ENCODE measurements at places on chromosomes 3 and 15.

DNA sequence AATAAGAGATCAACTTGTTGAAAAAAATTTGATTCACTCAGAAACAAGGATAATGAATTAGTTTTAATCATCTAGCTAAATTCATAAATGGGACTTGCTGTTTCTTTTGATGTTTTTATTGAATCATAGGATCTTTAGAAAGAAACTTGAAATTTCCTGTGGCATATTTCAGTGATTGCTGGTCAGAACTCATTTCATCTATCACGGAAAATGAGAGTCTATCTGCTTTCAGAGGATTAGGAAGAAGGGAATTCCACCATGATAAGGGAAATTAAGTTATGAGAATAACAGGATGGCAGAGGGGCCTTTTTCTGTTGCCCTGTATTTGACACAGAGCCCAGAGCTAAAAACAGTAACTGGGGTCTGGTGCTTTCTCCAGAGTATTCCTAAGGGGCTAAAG, 44.9 kb upstream of the CCNL1 start:
- no peak for DNase-seq

GRCh38 chr3:182509844-182510460, 283.4 kb upstream of the ATP11B start:
- DNase-seq = no peak

GRCh38 chr15:37056177-37057121, 43.9 kb downstream of the MEIS2 start:
- DNase-seq = peak; percentile 9

GRCh38 chr3:30750967-30751366, 143.5 kb downstream of the GADL1 start:
- DNase-seq = no peak

GRCh38 chr3:14377838-14378169, 24.6 kb upstream of the SLC6A6 start:
- no peak for DNase-seq

DNA sequence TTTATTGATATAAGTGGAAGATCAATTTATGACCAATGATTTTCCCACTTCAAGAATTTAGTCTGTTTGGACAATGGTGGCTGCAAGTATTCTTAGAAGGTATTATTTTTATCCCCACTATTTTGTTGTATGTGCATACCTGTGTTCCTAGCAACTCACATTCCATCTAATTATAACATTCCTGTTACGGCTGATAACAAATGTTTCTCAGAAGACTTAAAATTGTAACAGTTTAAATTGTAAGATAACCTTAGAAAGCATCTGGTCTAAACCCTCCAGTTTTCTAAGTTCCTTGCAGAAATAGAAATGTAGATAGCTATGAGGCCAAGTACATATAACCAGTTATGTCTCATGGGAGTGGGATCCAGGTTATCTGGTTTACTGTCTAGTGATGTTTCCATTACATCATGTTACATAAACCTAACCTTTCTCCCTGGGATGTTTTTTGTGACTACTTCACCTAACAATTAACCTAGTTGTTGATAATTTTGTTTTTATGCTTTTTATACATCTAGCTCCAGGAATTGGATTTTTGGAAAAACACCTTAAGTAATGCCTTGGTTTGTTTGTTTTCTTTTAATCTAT, 11.1 kb upstream of the MFN1 start:
- no peak for DNase-seq

GRCh38 chr3:70863049-70863448, 550.6 kb upstream of the MDFIC2 start:
- DNase-seq = no peak

GRCh38 chr3:32502946-32503286, 264 bp upstream of the CMTM6 start:
- no peak for DNase-seq
